ENCODE measurements at places on chromosomes 16 and 17.

GRCh38 chr17:37726891-37727675 lies 17.8 kb downstream of the HNF1B start:
- no peak for DNase-seq

DNA sequence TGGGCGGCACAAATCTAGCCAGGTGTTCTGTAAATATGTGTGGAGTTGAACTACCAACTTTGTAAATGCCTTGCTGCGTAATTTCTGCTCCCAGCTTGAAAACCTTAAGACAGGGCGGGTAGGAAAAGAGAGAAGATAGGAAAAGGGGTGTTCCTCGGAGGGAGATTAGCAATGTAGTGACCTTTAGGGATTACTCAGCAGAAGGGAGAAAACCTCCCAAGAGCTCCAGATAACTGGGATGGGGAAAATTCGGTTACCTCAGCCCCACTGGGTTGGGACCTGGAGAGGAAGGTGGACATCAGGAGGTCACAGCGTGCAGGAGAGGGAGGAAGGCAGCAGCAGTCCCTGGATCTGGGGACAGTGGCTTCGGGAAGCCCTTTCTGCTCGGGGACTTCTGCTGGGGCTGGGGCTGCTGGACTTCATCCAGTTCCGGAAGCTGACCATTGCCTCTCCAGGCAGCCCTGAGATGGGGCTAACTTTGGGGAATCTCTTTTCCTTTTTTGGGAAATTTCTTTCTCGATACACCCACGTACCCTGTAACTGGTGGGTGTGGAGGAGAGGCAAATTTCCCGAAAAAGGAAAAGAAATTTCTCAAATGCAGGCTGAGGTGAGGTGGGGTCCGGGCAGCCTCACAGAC lies 39.2 kb downstream of the MPRIP start:
- DNase-seq, result no peak

GRCh38 chr16:53061701-53062159 lies 6.9 kb downstream of the CHD9 start:
- DNase-seq, result no peak

- no peak for DNase-seq
Measured at GRCh38 chr16:12675852-12676251, 127.8 kb downstream of the CPPED1 start.

DNA sequence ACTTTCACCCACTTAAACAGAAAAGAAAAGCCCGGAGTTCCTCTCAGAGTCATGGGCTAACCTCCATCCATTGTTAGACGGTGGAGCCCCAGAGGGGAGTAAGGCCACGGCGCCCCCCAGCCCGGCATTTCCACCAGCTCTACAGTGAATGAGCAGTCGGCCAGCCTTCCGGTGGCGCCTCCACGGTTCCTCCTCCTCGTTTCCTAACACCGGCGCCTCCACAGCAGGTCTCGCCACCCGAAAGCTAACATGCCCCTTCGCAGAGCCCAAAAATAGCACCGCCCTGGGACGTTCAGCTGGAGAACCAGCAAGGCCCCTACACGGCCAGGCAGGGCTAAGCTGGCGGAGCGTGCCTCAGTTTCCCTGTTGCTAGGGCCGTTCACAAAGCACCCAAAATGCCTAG lies 858 bp downstream of the MMD start:
- DNase-seq, result no peak

DNA sequence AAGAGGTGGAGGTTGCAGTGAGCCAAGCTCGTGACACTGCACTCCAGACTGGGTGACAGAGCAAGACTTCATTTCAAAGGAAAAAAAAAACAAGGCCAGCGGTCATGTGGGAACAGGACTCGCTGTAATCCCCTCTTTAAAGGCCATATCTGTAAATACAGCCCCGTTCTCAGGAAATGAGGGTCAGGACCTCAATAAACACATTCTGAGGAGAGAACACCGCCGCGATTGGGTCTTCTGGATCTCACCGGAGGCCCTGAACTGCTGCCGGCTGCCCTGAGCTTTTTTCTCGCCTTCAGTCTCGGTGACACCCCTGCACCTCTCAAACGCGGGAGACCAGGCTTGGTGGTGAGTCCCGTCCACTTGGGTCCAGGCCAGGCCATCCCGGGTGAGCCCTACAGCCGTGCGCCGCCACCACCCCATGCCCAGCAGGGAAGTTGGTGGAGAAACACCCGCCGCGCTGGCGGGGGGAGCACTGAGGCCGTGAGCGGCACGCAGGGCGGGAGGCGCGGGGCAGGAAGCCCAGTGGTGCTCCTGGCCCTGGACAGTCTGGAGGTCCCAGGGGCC lies 28.4 kb downstream of the SLC25A10 start:
- no peak for DNase-seq

DNA sequence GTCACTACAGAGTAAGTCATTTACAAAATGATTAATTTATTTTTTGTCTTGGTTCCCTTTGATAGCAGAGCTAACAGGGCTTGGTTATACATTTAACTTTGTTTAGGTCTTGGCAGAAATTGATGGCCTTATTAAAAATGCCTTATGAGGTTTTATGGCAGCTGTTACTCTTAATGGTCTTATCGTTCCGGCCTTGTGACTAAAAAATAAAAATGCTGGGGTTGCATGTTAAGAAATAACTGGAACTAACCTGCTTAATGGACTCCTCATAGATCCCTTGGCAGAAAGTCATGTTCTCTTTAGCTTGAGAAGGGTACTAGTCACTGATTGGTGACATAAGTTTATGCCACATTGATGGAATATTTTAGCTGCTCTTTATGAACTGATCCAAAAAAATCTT lies 18.3 kb downstream of the COX11 start:
- no peak for DNase-seq

DNA sequence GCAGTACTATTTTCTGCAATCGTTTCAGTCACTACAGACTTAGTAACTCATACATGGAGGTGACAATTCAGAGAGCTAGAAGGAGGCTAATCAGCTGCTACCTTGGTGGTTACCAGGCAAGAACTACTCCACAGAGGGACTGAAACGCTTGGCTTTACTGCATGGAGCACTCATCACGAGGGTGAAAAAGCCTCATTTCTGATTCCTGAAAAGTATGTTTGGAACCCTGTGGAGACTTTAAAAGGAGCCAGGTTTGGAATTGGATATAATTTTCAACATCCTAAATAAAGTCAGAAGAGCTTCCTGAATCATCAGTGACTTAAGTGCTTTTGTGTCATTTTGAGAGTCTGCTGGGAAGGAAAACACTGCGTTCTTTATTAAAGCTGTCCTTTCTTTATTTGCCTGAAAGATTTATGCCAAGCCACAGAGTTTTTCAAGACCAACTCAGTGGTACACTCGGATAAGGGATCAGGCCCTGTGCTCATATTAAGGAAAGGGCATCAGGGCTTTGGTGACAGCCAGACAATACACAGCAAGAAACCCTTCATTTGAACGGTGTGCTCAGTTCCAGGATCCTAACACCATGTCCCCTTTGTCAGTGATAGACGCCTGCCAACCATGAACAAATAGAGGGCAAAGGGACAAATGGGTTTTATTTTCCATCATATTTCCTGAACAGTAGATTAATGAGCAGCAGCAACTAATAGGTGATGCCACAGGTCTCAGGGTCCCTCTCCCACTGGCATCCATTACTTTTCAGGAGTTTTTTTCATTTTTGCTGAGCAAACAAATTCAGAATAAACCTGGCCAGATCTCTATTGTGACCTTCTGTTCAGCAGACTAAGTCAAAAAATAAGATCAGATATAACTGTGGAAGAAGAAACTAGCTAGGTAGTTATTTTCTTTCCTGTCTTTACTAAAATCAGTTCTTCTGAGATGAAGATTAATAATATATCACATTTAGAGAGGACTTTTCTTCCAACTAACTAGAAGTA lies 80.5 kb upstream of the CLEC18B start:
- no peak for DNase-seq

DNA sequence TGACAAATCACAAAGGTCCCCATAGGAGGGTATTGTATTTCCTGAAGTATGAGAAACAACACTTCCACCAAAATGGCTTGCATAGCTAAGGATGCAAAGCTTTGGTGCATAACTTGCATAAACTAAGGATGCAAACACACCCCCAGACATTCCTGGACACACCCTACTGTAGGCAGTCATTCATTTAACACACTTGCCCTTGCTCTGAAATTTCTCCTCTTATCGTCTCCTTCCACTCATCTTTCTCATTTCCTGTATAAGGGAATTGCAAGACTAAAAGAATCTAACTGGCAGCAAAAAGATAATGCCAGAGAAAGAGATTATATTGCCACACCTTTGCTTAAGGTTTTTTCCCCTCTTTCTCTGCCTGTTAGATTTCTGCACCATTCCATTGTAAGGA lies 28.3 kb downstream of the CHD9 start:
- DNase-seq, result no peak

GRCh38 chr16:81366316-81366932 lies 51.7 kb downstream of the GAN start:
- peak; percentile 28 for DNase-seq

GRCh38 chr16:20102021-20102420 lies 28.3 kb upstream of the GPR139 start:
- no peak for DNase-seq

DNA sequence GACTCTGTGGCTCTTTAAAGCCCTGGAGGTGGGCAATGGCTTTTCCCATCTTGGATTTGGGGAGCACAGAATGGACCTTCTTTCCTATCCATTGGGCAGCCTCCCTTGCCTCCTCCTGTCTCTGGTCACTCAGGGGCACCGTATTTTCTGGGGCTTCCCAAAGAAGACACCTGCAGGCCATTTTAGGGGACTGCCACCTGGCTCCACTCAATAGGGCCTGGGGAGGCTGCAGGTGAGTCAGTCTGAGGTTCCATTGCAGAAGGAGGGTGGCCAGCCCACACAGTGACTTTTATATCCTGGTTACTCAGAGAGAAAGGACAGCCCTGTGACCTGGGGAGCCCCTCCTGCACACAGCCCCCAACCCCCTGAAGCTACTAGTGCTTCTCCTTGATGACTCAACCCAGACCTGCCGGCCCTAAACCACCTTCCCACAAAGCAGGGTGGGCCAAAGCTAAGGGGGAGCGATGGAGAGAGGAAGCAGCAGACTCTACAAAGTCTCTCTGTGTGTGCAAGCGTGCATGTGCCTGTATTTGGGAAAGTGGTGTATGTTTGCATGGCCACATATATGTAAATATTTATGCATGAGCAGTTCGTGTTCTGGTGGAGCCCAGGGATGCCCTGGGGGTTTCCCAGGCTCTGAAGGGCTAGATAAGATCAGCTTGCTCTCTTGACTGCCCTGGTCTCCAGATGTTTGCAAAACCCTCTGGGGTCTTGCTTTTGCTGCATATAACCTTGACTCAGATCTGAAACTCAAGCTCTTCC lies 5.0 kb downstream of the CX3CL1 start:
- DNase-seq, result no peak

DNA sequence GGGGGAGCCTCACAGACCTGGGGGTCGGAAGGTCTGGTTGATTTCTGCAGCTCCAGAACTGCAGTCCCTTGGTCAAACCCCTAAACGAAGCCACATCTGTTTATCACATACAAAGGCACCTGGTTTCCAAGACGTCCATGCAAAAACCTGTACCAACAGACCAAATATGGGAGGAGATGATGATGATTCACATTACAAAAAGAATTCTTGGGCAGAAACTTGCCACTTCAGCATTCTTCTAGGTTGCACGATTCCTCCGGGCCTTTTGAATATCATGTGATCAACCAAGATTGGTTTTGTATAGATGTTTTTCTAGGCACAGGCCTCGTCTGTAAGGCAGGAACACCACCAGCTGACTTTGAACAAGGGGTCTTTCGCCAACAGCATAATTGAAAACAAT lies 466.3 kb downstream of the SOX9 start:
- DNase-seq, result no peak

DNA sequence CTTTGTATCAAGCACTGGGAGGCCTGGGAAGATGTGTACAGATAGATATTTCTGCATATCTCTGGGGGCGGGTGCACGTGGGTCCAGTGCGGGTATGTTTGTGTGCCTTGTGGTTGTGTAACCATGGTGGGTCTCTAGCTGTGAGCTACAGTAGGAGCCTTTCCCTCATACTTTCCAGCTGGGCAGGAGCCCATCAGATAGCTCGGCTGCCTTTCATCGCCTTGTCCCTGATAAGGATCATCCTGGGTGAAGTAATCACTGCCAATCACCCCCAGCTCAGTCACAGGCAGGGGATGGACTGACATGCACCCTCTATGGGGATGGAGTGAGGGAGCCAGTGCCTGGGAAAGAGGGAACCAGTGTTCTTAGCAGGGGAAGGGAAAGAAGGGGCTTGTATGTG lies 3.2 kb upstream of the SCRN2 start:
- DNase-seq, result no peak

DNA sequence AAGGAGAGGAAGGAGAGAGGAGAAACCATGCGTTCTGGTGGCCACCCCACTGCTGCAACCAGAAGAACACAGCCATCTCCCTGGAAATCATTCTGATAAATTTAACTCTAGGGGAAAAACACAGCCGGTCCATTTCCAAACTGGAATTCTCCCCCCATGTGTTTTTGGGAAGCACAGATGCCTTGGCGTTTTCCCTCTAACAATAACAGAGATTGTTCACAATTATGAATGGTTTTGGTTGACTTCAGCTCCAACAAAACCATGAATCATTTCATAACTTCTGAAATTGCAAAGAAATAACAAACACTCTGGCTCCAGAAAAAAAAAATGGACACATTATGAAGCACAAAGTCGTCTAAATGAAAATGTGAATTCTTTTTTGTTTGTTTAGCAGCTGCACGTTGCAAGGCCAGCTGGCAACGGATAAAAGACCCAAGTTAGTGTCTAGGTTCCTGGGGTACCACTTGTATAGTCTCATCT lies 46.2 kb downstream of the GNAO1 start:
- DNase-seq, result no peak

DNA sequence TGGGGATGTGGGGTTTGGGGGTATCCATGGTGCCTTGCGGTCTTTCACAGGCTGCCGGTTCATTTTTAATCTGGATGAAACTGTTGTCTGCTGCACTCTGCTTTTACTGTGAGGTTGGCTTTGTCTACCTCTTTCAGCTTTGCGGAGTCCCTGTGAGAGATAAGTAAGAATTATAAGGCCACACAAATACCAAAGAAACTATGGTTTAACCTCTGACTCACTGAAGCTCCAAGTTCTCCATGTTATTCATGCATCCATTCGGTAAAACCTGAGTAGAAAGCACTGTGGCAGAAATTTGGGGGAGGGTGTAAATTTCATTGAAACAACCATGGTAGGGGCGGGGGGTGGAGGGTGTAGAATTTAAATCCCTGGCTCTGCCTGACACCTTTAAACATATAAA lies 30.5 kb downstream of the KIAA0753 start:
- no peak for DNase-seq
